ENCODE measurements at places on chromosomes 11 and 22.
A peak's percentile ranks its signal among the peaks of the same experiment; 100 is the strongest.

- no peak for DNase-seq
Measured at GRCh38 chr11:128379587-128380580, 207.5 kb downstream of the ETS1 start.

- DNase-seq = peak; percentile 73
Measured at GRCh38 chr11:66744485-66745355, 15.7 kb upstream of the SPTBN2 start.

DNA sequence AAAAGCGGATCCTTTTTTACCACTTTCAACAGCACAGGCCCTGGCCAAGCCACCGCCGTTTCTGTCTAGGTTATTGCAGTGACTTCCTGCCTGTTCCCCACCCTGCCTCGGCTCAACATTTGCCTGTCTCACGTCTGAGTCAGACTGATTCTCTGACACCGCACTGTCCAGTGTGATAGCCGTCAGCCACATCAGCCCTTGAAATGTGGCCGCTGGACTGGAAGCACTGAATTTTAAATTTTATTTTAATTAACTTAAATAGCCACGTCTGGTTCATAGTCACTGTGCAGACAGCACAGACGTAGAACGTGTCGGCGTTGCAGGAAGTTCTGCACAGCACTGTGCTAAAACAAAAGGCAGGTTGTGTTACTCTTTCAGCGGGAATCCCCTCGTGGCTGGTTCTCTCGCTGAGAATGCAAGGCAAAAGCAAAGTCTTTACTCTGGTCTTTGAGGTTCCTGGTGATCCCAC, 56.3 kb upstream of the ADSL start:
- peak; percentile 68 for DNase-seq

- no peak for DNase-seq
Measured at GRCh38 chr11:131938351-131938751, 567.9 kb downstream of the NTM start.

GRCh38 chr11:100632941-100633452, 54.1 kb upstream of the ARHGAP42 start:
- DNase-seq = no peak
